Metanephros (tissue), 2 donors: ENCODE measurements at places on chromosomes 2 and 18. TPM values are rescaled to one million over a fixed set of nuclear protein-coding genes. Genes with fewer than 3 reads are reported as not detected.

The PROC gene
- total RNA-seq, result 4.1 TPM

The DSC2 gene
- 19.8 TPM for total RNA-seq

The RNF152 gene
- total RNA-seq, result 51.4 TPM

The MIB1 gene
- total RNA-seq, result 53.2 TPM

The SNRNP200 gene
- total RNA-seq, result 114 TPM

The GAREM2 gene
- total RNA-seq, result 3.7 TPM

The IL18RAP gene
- total RNA-seq, result 0.35 TPM

The GKN1 gene
- not detected for total RNA-seq

The TMEM198 gene
- 4.6 TPM for total RNA-seq

The UGT1A5 gene
- total RNA-seq, result not detected

The CPO gene
- total RNA-seq, result not detected

The GBX2 gene
- total RNA-seq, result 0.35 TPM

The STPG4 gene
- total RNA-seq, result not detected

The ARHGAP28 gene
- 56.5 TPM for total RNA-seq

The G6PC2 gene
- total RNA-seq, result 0.23 TPM

The ZNF396 gene
- total RNA-seq, result 3.9 TPM

The KATNAL2 gene
- total RNA-seq, result 8.3 TPM

The ALKAL2 gene
- 2.7 TPM for total RNA-seq

The DES gene
- total RNA-seq, result 582 TPM

The MYO3B gene
- total RNA-seq, result 13.5 TPM

The SERPINB7 gene
- 0.29 TPM for total RNA-seq

The ELOA2 gene
- not detected for total RNA-seq

The TWIST2 gene
- total RNA-seq, result 10.7 TPM

The SLC4A3 gene
- 8.3 TPM for total RNA-seq

The CD8B gene
- total RNA-seq, result 0.88 TPM

The FBXO15 gene
- total RNA-seq, result 3.5 TPM

The DUSP19 gene
- 6.4 TPM for total RNA-seq

The PROKR1 gene
- total RNA-seq, result 0.23 TPM

The LIPG gene
- 32.1 TPM for total RNA-seq

The AMER3 gene
- 0.23 TPM for total RNA-seq

The IL1A gene
- 0.41 TPM for total RNA-seq
